Activated CD4-positive, alpha-beta memory T cell treated with anti-CD3 and anti-CD28 coated beads, Interleukin-2, amount 10 ng/mL, durations not matched to agents 7 days and 5 days (primary cell): ENCODE measurements at places on chromosomes 1 and 21. TPM values are rescaled to one million over a fixed set of nuclear protein-coding genes. Genes with fewer than 3 reads are reported as not detected.

The FYB2 gene
- total RNA-seq = not detected

The PMVK gene
- 40.7 TPM for total RNA-seq

The PROK1 gene
- not detected for total RNA-seq

GRCh38 chr1:153903841-153904455, 18.8 kb downstream of the GATAD2B start:
- no peaks in the 10 kb centered on the region for H3K27me3 ChIP-seq
- H3K4me1 ChIP-seq = peaks cover 21% of the 10 kb centered on the region
- H3K27ac ChIP-seq = no peak overlapping the region
- DNase-seq = no peak

DNA sequence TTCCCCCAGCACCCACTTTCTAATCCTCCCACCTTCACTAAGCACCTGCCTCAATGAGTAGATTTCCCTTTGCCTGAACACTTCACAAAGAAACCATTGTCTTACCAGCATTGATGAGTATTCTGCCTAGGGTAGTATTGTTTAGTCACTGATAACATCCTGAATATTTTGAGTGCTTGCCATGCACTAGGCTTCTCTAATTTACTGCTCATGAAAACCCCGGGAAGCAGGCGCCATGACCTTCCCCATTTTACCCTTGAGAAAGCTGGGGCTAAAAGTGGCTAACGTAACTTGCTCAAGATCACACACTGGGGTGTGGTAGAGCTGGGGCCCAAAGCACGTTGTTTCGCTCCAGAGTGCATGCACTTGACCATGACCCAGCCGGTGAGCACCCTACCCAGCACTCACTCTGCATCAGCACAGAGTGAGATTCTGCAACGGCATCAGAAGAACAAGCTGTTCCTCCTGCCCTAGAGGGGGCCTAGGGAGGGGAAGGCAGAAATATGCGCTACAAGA, 10.6 kb upstream of the F3 start:
- H3K27ac ChIP-seq = no peak overlapping the region
- H3K4me1 ChIP-seq = no peaks in the 10 kb centered on the region
- DNase-seq = no peak
- no peaks in the 10 kb centered on the region for H3K36me3 ChIP-seq
- H3K27me3 ChIP-seq = peaks cover 13% of the 10 kb centered on the region

GRCh38 chr1:178262120-178262500, 168.2 kb downstream of the RASAL2 start:
- H3K4me1 ChIP-seq = no peaks in the 10 kb centered on the region
- H3K27me3 ChIP-seq = no peaks in the 10 kb centered on the region
- H3K4me3 ChIP-seq = no peak overlapping the region
- no peaks in the 10 kb centered on the region for H3K36me3 ChIP-seq
- DNase-seq = no peak
